ENCODE measurements at places on chromosomes 13 and 19.

- no peak for DNase-seq
Measured at GRCh38 chr13:24452044-24452443, 60.5 kb downstream of the PARP4 start.

- DNase-seq, result no peak
Measured at GRCh38 chr19:54612428-54612827, 17.9 kb upstream of the LILRB1 start.

DNA sequence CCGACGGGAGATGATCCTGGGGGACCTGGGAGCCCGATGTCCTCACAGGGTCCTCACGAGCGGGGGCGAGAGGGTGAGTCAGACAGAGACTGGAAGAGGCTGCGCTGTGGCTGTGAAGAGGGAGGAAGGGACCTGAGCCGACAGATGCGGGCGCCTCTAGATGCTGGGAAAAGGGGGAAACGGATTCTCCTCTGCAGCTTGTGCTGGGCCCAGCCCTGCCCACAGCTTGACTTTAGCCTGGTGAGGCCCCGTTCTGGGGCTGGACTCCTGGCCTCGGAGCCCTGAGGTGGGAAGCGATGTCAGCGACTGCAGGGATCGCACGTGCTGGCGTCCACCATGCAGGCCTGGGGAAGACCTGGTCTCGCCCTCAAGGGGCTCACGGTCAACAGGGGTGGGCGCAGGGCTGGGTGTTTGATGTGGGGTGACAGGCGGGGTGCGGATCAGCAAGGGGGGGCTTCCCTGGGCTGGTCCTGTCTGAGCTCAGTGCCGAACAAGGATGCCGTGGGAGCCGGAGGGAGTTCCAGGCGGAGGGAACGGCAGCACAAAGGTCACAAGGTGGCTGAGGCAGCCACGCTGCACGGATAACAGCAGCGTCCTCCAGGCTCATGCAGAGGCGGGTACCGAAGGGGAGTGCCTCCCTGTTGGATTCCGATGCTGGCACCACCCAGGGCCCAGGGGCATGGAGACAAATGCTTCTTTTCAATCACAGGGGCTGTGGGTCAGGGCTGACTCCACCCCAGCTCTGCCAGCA lies 31.8 kb downstream of the PIP5K1C start:
- DNase-seq, result no peak

- no peak for DNase-seq
Measured at GRCh38 chr19:49664171-49665035, 1.3 kb downstream of the IRF3 start.

GRCh38 chr13:110410936-110411687 lies 104.0 kb downstream of the COL4A2 start:
- no peak for DNase-seq

GRCh38 chr13:88472316-88472715 lies 801.1 kb downstream of the SLITRK5 start:
- no peak for DNase-seq

DNA sequence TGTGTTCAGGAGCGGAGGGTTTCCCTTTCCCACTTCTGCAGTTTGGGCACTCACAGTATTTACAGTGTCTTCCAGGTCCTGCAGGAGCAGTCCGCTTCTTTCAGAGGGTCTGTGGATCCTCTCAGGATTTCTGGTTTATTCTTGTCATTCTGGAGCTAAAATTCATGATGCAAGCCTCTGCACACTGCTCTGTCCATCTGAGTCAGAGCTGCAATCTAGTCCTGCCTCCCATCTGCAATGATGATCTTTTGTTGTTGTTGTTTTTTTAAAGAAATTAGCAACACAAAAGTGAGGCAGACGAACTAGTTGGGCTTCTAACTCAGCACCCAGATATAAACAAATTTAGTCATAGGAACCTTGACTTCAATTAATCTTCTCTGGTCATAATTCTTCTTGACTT lies 86.5 kb downstream of the DLEU7 start:
- DNase-seq, result no peak

- no peak for DNase-seq
Measured at GRCh38 chr19:8306235-8307054, 1.7 kb downstream of the CD320 start.
